ENCODE measurements at places on chromosomes 1 and 21. TPM values are rescaled to one million over a fixed set of nuclear protein-coding genes. Genes with fewer than 3 reads are reported as not detected.

SLC9C2 gene
- not detected for total RNA-seq

INTS3 gene
- total RNA-seq: 34.9 TPM

AIM2 gene
- not detected for total RNA-seq

FCGR3A gene
- 3.4 TPM for total RNA-seq

PM20D1 gene
- total RNA-seq: not detected

Measured in tongue (tissue), 3 donors.